ENCODE measurements at places on chromosomes 5 and 9. TPM values are rescaled to one million over a fixed set of nuclear protein-coding genes. Genes with fewer than 3 reads are reported as not detected.

The SURF6 gene
- 27.3 TPM for total RNA-seq

DNA sequence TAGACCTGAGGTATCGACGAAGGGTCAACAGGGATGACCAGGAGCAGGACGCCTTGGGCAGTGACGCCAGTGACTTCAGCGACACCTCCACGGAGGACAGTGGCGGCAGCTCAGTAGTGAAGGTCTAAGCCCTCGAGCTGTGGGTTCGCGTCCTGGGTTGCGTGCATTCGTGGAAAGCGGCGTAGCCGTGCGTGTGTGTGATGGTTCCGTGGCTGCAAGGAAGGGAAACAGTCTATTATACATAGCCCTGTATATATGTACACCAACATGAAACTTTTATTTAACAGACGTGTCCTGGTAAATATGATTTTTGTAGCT is 8.4 kb downstream of the PPP1R26 start:
- no peak for DNase-seq

GRCh38 chr9:116984111-116984510 is 297.0 kb downstream of the TRIM32 start:
- DNase-seq, result no peak

The ELOVL7 gene
- 0.25 TPM for total RNA-seq

GRCh38 chr5:164052536-164053093 is 547.2 kb downstream of the MAT2B start:
- no peak for DNase-seq

- no peak for DNase-seq
Measured at GRCh38 chr9:36091026-36091953, 45.2 kb upstream of the GLIPR2 start.

The SHISAL2B gene
- total RNA-seq, result not detected

- DNase-seq, result no peak
Measured at GRCh38 chr5:50733741-50734140, 67.3 kb downstream of the PARP8 start.

- peak; percentile 77 for DNase-seq
Measured at GRCh38 chr5:124906339-124907097, 160.1 kb upstream of the ZNF608 start.

- no peak for DNase-seq
Measured at GRCh38 chr9:105269593-105269992, 25.1 kb downstream of the SLC44A1 start.

All from psoas muscle (tissue), 8 donors.